ENCODE measurements at places on chromosomes 1 and 21.

GRCh38 chr1:169513208-169513607, 27.5 kb upstream of the SLC19A2 start:
- DNase-seq = no peak

DNA sequence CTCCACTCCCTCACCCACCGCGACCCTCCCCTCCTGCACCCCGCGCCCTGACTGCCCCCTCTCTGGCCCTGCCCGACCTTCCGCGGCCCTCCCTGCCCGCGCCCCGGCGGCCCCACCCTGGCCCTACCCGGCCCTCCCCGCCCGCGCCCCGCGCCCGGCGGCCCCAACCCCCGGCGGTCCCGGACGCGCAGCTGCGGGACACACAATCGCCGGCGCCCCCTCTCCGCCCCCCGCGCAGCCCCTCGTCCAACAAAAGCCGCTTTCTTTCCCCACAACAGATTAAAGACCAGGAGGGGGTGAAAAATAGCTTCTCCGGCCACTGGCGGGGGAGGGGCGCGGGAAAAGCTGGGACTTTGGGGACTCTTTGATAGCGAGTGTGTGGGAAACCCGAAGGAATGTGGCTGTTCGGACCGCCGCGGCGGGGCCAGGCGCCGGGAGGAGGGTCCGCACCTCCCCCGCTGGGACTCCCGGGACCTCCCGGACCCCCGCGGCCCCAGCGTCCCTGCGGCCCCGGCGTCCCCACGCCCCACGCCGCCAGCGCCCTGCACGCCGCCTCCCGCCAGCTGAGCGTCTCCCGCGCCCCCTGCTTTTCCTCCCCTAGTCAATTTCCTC, 8.8 kb upstream of the ID3 start:
- no peak for DNase-seq

DNA sequence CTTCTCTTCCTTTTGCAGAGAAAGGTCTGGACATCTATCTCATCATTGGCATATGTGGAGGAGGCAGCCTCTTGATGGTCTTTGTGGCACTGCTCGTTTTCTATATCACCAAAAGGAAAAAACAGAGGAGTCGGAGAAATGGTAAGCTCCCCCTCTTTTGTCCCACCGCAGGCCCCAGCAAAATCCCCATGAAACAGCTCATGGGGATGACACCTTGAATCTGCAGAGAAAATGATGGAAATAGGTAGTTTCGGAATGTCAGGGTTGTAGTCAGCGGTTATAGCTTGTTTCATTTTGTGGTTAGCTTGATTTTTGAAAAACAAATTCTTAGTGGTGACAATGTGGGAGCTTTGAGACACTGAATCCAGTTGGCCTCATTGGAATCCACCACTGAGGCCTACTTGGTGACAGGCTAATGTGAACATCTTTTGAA, 10.3 kb downstream of the CD2 start:
- DNase-seq = no peak

DNA sequence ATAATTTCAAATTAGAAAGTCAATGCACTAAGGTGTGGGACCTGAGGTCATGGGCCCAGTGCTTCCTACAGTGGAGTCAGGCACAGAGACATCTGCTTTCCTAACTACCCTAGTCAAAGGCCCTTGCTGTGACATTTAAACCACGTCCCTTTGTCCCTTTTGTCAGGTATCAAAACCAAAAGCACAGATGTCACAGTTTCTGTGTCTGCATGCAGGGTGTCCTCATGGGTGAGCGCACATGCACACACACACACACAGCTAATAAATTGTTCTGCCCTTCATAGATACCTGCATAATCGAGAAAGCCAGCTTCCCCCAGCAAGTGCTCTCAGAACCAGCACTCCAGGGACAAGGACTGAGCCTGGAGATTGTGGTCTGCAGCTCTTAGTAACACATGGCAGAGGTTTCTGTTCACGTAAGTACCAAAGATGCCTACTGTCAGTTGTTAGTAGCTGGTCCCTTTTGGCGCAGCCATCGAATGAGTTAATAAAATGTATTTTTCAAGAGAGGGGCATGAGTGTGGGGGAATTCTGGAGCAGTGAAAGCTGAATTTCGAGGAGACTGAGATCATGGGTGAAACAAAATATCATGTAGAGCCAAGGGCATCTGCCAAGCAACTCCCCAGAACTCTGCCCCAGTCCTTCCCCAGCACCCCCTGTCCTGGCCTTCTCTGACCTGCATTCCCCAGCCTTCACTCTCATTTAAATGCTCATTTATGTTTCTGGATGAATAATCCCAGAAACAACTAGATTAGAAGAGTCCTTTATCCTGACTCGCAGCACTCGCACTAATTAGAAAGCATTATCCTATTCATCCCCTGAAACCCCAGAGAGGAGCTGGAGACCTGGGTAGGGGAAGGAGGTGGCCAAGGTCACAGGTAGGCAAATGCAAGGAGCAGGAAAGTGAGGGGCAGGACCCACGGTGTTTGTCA, 25.5 kb downstream of the TNR start:
- no peak for DNase-seq

- DNase-seq = no peak
These were observed 7.2 kb upstream of the COL6A1 start for GRCh38 chr21:45974073-45975019.

DNA sequence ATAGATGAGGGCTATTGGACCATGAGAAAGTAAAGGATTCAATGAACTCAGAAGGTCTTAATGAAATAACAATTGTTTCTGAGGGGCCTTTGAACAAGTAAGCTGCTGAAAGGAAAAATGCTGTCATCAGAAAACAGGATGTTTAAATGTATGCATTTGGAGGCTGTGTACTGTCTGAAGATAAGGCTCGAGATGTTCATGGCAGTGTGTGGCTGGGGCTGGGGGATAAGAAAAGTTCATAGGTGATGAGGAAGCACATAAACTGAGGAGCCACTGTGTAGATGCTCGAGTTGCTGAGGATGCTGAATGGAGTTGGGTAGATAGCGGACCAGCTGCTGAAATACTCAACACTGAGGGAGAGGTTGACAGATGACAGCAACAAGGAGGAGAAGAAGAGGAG, 17.8 kb downstream of the THEM4 start:
- no peak for DNase-seq

- DNase-seq = no peak
These were observed 71.8 kb downstream of the CHRM3 start for GRCh38 chr1:239458144-239458500.

DNA sequence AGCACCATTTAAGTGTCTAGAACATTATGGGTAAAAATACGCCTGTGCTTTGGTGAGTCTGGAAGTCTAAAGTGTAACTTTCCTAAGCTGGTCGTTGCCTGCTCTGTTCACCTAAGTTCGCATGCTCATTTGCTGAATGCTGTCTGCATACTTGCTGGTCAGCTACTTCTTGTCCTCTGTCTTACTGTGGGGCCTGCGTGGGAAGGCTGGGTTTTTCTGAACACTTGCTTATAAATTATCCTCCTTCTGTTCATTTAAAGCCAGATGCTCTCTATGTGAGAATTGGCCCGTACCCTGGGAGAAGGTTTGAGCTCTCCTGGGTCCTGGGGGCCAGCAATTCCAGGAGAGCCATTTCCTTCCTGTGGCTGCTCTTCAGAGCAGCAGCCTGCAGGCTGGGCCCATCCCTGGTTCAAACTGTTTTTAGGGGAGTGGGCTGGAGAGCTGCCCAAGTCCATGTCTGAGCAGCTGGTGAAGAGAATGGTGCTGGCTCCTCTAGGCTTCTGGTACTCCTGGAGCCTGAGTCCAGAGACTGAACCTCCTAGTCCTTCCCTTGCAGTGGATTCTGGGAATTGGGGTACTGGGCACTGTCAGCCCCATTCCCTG, 75.7 kb downstream of the GALNT2 start:
- DNase-seq = no peak

DNA sequence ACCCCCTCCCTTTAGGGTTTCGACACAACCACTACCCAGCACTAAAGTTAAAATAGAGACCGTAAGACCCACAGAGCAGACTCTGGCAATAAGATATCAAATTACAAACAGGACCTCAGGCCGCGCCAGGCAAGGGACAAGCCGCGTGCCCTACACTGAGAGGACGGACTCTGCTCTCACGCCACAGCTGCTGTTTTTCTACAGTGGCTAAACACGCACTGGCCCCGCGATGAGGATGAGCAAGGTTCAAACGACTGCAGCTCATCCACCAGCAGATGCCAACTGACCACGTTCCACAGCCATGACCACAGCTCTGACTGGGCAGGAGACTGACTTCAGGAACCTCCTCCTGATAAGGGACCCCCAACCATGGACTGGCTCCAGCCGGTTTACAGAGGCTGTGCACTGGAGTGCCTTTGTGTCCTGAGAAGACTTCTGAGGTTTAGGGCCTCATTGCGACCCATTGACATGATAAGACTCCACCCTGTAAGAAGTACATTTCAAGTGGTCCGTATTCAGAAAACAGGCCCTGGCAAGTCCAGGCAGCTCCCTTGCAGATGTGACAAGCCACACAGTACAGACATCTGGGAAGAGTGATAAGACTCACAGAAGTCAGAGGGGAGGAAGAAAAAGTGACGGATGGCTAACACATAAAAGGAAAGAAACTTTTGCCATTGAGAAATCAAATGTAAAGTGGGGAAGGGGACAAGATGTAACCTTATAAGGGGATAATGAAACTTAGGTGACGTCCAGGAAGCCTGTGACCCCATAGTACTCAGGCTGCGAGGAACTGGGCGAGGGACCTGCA, 1.5 kb upstream of the KRTAP10-6 start:
- no peak for DNase-seq

DNA sequence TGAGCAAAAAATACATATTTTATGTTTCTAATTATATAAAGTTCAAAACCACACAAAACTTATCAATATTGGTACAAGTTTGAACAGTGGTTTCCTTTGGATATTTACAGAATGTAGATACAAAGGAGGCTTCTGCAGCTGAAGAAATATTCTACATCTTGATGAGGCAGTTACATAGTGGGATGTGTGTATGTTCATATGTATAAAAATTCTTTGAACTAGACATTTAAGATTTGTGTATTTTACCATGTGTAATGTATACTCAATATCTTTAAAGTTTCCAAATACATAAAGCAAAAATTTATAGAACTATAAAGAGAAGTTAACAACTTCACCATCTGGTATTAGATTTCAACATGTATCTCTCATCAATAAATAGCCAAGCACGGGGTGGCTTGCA, 80.7 kb upstream of the TNFSF4 start:
- DNase-seq = no peak

DNA sequence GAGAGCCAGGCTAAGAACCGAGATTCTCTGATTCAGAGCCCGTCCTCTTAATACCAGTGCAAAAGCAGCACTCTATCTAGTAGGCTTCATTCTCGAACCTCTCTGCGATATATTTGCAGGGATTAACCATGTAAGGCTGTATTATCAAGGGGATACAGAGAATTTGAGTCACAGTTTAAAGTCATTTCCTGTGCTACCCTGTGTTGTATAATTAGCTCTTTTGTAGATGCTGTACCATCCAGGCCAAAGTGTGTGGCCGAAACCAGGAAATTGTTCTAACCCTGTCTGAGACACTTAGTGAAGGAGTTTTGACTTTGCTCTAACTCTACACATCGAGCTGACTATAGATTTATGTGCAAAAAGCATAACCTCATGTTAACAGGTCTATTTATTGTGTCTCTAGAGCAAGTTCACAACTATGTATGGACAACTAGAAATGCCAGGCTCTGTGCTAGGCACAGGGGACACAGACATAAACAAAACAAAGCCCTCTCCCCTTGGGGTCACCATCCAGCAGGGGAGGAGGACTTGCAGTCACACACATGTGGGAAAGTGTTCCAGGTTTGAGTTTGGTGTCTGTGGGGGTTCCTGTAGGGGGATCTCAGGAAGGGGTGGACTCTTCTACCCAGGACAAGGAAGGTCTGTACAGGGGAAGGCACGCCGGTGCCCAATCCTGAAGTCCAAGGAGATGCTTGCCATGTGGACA, 182.2 kb downstream of the DHRS3 start:
- no peak for DNase-seq

DNA sequence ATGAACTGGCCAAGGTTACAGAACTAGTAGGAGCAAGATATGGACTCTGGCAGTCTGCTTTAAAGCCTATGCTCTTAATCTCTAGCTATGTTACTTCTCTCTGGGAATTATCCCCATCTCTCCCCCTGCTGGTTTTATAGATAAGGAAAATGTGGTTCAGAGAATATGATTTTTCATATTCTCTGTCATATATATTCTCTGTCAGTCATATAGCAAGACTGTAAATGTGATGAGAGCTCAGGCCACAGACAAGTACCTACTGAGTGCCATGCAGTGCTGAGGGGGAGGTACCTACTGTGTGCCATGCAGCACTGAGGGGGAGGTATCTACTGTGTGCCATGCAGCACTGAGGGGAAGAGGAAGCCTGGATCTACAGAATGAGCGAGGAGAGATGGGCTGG, 220.3 kb upstream of the FGGY start:
- no peak for DNase-seq

DNA sequence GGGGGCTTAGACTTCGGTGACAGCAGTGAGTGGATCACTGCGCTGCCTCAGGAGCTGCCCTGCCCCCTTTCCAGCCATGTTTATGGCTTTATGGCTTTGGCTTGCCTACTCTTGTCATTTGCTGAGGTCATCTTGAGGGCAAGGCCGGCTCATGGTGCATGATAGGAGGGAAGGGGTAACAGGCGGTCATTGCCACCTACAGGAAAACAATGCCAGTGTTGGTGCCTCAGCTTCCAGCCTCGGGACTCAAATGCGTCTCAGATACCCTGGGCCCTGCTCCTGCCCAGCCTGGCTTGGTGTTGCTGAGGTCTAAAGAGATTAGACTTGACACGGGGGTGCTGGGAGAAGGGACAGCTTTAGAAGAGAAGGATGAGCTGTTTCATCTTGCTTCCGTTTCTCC, 14.5 kb downstream of the KDF1 start:
- DNase-seq = no peak

- DNase-seq = no peak
These were observed 217.5 kb downstream of the FAF1 start for GRCh38 chr1:50742523-50742922.

DNA sequence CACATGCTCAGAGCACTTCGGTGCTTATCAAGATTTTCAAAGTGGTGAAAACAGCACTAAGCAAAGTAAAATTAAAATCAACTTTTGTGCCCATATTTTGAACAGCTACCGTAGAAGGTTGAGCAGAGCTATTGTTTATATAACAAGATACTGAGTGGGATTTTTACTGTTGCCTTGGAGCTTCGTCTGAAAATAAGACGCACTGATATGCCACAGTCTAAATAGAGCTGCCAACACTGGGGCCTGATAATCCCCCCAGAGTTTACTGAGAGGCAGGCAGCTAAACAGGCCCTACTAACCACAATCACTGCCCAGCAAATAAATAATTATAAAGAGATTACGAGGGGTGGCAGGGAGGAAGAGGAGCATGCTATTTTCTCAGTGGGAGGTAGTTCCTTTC, 650 bp upstream of the CCDC190 start:
- DNase-seq = no peak

GRCh38 chr1:164725401-164725800, 166.4 kb downstream of the PBX1 start:
- no peak for DNase-seq

- no peak for DNase-seq
These were observed 3.5 kb downstream of the EXOC8 start for GRCh38 chr1:231334079-231334666.

DNA sequence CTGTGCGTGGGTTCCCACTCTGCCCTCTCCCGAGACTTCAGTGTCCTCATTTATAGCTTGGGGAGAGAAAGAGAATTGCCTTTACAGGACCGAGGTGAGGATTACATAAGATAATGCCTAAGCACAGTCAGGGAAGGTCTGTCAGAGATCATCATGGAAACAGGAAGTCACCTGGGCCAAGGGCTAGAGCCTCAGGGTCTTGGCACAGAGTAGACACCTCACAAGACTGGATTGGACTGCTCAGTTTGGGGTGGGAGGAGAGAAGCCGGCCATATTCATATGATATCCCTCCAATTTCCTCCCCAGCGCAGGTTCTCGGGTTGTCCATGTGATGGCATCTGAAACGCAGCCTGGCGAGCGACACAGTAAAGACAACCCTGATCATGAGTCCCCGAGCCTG, 3.8 kb downstream of the CNR2 start:
- DNase-seq = no peak

Data from stimulated activated CD8-positive, alpha-beta memory T cell treated with anti-CD3 and anti-CD28 coated beads, Interleukin-15, amount 100 ng/mL, for 1 hour (primary cell).